ENCODE measurements at places on chromosomes 5 and 9.

DNA sequence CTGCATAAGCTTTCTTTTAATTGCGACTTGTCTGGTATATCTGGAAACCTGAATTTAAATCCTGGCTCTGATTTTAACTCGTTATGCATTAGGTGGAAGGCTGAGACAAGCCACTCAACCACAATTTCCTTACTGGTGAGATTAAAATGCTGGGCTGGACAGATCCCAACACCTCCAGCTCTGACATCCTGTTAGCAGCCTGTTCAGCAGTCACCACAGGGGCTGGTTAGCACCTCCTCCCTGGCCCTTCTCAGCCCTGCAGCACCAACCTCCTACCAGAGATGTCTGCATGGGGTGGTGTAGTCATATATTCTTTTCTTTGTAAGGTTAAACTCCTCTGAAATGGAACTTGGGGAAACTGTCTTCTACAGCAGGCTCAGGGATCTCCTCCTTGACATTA lies 156.5 kb upstream of the NFIL3 start:
- DNase-seq, result no peak

DNA sequence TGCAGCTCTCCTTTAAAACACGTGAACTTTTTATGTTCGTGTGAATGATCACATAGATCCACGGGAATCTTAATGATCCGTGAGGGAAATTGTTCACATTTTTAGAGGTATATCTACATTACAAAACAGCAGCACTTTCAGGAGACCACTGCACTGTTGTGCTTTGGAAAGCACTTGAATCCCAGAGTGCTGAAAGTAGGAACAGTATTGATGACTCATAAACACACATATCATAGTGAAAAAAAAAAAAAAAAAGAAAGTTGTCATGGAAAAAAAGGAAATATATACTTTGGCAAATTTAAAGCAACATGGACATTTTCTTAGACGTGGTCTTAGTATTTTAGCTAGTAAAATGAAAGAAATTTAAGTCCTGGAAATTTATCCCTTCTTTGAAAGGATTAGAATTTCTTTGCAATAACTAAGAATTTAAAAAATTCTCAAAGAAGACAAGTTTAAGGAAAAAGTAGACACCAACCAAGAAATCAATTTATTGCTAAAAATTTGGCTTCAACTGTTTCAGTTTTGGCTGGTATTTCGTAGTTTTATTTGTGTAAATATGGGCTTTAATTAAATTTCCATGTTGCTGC lies 55.4 kb downstream of the ADGRV1 start:
- no peak for DNase-seq

DNA sequence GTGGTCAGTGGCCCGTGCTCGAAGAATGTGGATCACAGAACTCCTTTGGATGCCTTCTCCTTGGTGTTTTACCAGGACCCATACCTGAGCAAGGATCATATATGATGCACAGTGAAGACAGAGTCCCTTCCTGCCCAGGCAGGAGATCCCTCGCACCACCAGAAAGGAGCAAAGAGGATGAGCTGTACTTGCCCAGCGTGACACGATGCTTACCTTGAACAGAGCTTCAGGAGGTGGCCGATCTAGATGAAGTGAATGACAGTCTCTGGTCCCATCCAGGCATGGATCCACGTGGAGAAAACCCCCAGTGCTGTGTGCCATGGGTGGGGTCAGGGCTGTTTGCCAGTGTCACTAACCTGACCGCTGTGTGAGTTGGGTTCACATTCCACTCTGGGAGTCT lies 455.4 kb downstream of the GADD45G start:
- no peak for DNase-seq

DNA sequence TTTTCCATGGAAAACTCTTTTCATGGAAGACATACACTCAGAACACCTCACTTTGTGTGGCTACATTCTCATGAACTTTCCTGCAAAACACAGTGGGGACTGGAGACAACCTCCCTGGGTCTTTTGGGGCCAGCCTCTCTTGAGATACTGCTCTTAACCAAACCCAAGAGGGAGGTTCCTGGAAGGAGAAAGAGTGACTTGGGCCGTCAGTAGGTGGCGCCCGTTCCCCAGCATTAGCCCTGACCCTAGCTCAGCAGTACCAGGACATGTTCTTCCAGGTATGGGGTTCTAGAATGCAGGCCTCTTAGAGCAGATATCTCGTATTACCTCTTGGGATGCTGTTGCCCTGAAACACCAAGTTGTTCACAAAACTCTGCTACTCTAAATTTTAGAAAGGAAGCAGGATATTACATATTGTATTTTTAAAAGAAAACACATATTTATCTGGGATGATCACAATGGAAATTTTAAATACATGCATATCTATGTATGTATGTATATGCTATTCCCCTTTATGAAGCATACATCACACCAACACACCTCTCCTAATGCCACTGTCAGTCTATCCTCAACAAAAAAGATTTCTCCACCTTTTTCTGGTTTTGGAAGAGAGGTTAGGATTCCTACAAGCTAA lies 15.8 kb upstream of the GLIS3 start:
- DNase-seq, result peak; percentile 38

DNA sequence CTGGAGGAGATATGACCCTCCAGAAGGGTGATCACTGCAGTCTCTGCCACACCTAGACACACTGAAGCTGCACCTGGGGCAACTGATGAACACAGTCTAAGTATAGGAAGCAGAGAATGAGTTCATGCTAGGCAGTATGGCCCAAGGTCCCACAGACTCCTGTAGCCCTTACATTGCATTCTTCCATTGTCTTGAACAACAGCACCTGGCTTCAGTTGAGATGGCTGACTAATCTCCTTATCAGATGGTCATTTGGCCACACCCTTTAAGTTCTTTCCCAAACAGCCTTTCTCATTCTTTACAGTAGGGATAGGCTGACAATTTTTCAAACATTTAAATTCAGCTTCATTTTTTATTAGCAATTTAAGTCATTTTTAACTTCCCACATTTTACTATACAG lies 23.1 kb downstream of the CENPK start:
- no peak for DNase-seq

DNA sequence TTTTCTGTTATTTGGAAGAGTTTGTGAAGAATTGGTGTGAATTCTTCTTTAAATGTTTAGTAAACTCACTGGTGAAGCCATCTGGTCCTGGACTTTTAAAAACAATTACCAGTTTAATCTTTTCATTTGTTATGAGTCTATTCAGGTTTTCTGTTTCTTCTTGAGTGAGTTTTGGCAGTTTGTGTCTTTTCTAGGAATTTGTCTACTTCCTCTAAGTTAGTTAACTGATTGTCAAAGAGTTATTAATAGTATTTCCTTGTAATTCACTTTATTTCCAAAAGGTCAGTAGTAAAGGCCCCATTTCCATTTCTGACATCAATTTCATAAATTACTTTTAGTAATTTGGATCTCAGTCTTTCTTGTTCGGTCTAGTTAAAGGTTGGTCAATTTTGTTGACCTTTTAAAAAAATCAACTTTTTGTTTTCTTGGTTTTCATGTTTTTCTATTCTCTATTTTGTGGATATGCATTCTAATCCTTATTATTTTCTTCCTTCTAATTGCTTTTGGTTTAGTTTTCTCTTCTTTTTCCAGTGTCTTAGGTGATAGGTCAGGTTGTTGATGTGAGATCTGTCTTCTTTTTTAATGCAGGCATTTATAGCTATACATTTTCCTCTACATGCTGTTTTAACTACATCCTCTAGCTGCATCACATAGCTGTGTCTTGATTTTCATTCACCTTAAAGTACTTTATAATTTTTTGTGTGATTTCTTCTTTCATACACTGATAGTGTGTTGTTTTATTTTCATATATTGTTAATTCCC lies 7.3 kb upstream of the SMIM3 start:
- no peak for DNase-seq

- no peak for DNase-seq
These were observed 45.4 kb downstream of the HACD4 start for GRCh38 chr9:20985851-20986600.

GRCh38 chr5:32955814-32956213 lies 244.7 kb downstream of the NPR3 start:
- no peak for DNase-seq

DNA sequence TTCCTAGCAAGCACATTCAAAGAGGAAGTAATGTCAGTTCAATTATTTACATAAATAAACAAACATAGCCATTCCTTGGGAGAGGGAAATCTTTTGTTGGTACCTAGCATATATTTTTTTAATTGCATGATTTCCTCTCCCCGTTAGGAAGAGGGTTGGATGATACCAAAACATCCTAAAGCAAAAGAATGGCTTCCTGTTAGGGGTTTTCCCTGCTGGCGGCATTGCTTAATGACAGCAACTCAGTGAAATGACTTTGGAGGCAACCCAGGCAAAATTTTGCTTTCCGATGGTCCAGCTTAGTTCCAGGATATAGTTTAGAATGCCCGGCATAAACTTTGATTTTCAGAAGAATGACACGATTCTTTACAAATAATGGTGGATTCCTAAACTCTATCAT lies 73.2 kb downstream of the MAT2B start:
- no peak for DNase-seq

DNA sequence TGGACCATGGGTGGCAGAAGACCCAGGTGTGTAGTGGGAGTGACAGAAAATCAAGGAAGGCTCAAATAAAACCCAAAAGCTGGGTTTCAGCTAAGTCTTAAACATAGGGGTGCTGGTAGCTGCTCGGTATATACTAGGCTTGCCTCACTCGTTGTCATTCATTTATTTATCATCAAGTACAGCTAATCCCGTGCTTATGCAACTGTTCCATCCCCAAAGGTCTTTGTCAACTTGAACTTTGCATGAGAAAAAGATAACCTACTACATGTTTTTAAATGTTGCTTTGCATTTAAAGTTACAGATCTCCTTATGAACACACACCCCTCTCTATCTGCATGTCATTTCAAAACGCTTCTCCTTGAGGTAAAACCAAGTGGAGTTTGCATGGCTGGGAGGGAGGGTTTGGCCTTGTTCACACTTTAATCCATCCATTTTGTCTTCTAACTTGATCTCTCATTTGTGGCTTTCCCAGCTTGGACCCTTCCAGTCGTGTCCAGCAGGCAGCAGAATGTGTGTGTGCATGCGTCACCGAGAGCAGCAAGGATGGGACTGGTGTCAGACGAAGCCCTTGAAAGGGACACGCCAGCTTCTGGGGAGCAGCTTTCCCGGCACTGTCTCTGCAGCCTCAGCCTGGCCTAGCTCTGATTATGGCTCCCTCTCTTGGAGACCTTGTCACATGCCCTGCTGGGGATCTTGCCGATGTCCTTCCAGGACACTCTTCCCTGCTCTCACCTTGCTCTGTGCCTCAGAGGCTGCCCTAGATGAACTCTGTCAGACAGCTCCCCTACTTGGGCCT lies 133.5 kb downstream of the GADD45G start:
- no peak for DNase-seq

GRCh38 chr5:136526791-136527190 lies 161.4 kb upstream of the TRPC7 start:
- no peak for DNase-seq

DNA sequence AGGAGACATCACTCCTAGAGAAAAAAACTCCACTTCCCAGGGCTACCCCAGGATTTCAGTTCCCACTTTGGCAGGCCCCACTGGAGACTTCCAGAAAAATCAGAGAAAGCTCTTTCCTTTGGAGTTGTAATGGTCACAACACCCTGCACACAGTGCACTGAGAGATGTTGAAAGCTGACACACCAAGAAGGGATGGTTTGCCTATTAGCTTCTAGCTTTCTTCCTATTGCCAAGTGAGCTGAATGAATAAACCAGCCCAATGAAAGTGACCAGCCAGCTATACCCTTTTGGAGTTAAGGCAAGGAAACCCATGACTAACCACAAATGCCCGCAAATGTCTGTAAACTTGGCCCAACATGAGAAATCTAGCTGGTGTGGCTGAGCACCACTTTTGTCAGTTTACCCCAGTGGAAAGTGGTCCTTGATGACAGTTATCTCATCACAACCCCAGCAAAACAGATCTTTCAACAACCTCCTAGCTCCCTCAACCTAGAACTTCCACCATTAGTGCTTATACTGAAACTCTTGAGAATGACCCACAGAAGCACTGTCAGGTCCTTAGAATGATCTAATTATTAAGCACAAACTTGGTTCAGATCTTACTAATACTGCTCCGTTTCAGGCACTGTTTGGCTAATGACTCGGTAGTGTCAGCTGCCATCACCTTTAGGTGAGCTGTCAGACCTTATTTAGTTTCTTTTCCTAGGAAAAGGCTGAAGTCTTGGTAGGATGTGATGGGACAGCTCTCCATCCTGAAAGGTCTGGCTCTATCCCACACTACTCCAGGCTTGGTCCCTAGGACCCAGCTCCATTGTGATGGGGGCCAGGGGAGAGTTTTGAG lies 11.2 kb downstream of the IRF1 start:
- DNase-seq, result no peak

DNA sequence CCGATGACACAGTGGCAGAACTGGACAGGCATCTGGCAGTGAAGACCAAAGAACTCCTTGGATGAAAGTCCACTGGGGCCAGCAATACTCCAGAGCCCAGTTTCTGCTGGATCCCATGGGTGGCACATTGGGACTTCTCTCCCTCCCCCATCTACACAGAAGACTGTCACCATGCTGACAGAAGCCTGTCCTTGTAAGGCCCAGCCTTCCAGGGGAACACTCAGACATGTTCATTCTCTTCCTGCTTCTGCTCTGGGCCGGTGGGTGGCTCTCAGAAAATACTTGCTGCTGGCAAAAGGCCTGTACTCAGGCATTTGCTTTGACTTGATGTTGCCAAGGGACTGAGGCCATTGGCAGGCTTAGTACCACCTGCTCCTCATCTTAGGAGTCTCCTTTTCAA lies 48.3 kb upstream of the PTGS1 start:
- DNase-seq, result no peak

DNA sequence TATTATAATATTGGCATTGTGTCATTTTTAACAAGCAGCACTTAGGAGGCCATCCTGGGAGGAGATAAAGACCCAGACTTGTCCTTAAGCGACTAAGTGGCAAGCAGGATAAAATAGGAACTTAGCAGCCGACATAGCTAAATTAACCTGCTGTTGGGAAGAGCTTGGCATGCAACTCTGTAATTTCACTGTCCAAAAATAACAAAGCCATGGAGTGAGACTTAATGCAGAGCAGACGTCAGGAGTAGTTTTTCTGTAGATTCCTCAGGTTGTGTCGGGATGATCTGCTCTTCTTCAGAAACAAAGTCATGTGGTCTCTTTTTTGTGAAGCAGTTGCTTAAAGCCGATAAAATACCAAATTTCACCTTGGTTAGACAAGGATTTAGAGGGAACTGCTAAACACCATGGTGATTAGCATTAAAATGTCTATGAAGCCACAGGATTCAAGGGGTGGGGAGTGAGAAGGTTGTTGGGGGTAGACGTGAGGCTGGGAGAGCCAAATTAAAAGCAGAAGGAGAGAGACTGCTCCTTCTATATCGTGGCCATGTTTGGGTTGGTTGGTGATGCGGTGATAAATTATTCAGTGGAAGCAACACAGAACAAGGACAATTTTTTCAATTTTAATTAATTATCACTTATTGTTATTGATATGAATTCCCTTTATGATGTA lies 303.0 kb downstream of the CSNK1G3 start:
- no peak for DNase-seq

DNA sequence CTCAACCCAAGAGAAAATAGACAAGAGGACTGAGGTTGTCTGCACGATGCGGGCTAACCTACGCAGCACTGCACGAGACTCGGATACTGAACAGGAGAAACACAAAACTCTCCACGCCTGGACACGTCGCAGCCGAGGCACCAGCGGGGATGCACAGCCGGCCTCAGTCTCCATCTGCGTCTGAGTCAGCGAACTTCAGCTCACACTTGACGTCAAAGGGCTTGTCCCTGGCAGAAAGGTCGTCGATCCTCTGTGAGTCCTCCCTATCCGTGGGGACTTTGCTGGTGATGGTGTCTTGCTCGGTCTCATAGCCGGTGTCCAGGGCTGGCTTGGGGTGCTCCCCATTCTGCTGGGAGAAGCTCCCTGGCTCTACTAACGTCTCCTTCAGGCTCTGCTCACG lies 60.2 kb downstream of the SECISBP2 start:
- no peak for DNase-seq

Measured in central memory CD8-positive, alpha-beta T cell (primary cell).